ENCODE measurements at places on chromosomes 5 and 9.

DNA sequence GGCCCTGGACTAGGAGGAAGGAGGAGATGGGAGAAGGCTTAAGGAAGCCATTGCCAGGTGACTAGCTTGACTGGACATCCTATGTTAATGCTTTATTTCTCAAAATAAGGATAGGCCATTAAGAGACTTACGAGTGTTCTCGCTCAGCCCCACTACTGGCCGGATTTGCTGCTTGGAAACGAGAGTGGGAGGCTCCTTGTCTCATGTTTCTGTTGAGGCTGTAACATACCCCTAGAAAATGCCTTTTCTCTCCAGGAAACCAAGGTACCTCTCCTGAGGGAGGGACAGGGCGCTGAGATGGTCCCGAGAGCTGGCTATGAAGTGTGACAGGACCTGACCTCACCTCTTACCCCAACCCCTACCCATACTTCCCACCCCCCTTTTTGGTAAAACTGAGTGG, 60.0 kb downstream of the RALGPS1 start:
- DNase-seq: no peak

GRCh38 chr5:94562327-94562971, 56.0 kb downstream of the KIAA0825 start:
- no peak for DNase-seq

DNA sequence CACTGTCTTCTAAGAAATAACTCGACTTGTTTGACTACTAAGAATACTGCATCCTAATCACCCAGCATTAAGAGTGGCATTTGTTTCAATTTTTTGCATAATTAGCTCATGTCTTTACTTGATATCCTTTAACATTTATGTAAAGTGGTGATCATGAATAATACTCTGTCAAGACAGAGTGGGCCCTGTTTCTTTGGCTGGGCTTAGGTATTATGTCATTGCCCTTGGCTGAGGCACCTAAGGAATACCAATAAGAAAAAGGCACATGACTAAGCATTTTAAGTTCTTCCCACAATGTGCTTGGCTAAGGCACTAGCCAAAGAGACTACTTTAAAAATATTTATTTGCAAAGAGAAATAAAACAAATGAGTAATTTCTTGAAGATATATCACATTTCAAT, 308.1 kb downstream of the CTNND2 start:
- DNase-seq: no peak

- no peak for DNase-seq
Observed at GRCh38 chr5:6733411-6734242, 20.4 kb downstream of the TENT4A start.

DNA sequence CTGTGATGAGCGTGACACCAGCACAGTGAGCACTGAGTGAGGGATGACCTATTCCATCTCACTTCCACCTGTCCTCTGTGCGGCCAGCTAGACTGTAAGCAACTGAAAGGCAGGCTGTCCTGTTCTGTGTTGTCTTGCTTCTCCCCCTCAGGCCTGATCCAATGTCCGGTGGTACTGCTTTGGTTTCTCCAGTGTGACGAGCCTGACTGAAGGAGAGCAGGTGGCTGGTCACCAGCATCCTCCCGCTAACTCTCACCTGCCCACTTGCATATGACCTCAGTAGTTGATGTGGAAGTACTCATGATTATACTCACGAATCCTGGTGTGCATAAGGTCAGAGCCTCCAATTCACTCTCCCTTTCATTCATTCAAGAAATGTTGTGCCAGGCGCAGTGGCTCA, 2.4 kb upstream of the SLC27A4 start:
- DNase-seq: no peak

DNA sequence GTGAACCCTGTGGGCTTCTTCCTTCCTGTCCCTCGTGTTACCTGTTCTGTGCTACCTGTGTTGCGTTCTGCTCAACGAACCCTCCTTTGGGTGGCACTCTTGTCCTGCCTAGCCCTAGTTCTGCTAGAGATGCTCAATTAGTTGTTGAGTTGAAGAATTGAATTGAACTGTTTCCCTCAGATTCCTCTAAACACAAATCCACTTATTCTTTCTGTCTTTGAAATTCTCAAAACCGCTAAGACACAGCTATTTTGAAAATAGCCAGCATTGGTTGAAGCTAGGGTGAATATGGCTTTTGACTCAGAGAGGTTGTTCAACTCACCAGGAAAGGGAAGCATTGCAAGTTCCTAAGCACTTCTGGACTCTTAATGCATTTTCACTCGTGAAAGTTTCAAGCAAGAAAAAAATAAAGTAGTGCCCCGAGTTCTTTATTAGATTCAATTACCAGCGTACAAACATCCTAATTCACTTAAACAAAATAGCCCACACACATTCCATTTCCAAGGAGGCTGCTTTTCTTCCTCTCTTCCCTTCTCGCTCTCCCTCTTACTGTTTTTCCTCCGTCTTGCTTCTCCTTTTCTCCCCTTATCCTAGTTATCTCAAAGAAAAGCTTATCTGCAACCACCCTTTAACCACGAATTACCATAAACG, 642 bp upstream of the ITGA1 start:
- no peak for DNase-seq

GRCh38 chr5:150912312-150912814, 7.6 kb upstream of the ZNF300 start:
- DNase-seq: no peak

DNA sequence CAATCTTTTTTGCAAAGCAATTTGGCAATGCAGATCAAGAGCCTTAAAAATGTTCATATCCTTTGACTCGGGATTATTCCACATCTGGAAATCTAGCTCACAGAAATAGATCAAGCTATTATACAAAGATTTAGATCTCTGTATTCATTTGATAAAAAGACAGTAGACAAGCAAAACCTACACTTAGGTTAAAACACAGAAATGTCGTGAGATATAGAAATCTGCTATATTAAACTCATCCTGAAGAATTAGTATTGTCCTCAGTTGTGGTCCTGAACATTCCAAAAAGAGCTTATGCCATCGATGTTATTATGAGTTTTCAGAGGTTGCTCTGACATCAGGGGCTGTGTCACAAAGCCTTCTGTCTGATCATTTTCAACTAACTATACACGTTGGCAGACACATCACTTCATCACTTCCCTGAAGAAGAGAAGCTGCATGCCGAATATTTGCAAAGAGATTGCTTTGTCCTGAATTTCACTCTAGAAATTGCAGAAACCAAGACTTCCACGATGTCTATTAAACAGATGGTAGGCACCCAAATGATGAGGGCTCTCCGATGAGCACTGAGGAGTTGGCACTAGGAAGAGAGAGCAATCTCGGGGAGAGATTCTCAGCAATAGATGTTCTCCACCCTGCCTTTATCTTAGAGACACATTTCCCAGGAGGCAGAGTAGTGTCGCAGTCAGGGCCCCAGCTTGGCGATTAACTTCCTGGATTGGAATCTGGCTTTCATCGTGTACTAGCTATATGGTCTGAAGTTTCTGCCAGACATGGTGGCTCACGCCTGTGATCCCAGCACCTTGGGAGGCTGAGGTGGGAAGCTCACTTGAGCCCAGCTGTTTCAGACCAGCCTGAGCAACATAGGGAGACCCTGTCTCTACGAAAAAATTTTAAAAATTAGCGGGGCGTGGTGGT, 1.9 kb upstream of the UBTD2 start:
- DNase-seq: no peak

GRCh38 chr9:1156794-1157550, 106.8 kb downstream of the DMRT2 start:
- DNase-seq: no peak

GRCh38 chr9:115374724-115375268, 256.8 kb upstream of the TNC start:
- no peak for DNase-seq

GRCh38 chr9:33107762-33108161, 31.3 kb upstream of the SMU1 start:
- no peak for DNase-seq

DNA sequence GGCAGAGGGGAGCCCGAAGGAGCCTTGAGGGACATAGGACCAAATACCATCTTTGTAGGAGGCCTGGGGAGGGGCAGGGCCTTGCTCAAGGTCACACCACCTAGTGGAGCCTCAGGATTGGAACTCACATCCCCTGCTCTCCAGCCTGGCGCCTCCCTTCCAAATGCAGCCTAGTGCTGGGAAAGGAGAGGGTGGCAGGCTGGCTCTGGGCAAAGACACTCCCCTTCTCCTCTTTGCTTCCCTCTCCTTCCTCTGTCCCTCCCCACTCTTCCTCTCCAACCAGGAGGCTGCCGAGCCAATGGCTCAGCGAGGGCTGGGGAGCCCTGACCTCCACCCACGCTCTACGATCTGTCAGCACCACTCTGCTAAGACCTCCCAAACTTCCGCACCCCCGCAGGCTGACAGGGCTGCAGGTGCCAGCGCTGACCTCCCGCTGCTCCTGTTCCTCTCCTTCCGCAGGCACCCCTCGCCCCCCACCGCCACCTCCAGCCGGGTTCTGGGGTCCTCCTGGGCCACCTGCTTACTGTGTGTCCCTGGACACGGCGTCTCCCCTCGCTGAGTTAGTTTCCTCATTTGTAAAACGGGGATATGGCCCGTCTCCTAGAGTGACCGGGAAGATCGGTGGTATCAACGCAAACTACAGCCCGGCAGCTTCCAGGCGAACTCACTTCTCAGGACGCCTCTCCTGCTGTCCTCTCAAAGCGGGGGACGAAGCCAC, 52.9 kb downstream of the C9orf50 start:
- no peak for DNase-seq

DNA sequence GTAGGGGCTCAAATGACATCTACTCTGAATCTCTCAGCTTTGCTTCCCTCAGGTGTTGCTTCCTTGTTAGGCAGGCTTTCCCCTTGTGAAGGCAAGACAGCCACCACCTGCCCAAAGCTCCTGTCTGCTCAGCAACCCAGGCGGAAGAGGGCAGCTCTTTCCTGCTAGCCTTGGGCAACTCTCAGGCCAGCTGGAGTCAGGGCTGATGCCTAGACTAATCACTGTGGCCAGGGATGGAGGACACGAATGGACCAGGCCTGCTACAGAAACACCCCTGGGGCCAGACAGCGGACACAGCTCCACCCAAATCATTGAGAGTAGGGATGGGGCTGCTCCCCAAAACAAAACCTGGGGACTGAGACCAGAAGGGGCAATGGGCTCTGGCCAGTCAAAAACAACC, 138.0 kb downstream of the MTX3 start:
- DNase-seq: no peak

GRCh38 chr5:172694541-172694940, 53.5 kb downstream of the NEURL1B start:
- no peak for DNase-seq

- no peak for DNase-seq
Observed at GRCh38 chr5:80165452-80165851, 90.4 kb downstream of the SERINC5 start.

DNA sequence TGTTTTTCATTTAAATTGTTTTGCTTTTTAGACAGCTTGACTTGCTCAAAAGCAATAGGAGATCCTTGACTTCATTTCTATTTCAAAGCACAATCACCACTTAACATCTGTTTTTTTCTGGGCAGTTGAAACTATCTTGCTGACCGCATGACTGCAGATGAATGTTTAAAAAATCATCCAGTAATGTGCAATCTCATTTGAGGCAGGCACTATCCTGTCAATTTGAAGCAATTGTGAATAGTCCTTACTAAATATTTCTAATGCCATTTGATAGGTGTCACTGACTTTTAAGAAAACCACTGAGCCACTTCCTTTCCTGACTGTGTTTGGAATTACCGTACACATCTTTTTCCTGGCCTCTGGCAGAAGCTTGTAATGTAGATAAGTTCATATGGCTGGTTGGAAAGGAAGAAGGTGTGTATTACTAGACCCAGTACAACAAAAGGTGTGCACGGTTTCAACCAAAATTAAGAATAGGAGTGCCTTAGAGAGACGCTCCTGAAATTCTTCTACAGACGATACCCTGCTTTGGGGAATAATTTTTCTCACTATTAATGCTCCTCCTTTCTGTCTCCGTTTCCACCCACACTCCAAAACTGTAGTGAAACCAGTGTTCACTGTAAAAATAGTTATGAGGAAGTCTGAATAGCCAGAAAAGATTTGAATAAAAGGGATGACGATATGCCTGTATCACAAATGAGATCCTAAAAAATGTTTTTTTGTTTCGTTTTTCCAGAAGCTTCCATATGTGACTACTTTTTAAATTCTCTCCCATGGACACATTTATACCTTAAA, 136.7 kb upstream of the MOCS2 start:
- no peak for DNase-seq

DNA sequence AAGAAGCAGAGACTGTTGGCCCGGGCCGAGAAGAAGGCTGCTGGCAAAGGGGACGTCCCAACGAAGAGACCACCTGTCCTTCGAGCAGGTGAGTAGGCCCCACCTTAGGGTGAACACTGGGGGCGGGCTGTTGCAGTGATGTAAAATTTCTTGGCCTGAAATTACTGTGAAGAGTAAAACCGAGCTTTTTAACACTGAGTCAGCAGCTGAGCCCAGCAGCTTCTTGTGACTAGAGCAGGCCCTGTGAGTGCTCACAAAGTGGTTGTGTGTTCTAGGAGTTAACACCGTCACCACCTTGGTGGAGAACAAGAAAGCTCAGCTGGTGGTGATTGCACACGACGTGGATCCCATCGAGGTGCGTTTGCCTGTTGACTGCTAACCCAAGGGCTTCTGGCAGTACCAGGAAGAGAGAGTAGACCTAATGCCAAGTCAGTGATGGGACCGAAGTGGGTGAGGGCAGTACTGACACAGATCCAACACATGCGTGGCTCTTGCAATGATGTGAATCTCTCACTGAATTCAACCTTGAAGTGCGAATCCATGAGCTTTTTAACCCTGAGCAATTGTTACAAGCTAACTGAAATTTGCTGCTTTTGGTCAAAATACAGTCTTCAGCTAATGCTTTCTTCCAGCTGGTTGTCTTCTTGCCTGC, 2.1 kb downstream of the RPL7A start:
- DNase-seq: no peak

- DNase-seq: no peak
Observed at GRCh38 chr9:94980947-94981722, 254.6 kb downstream of the AOPEP start.

DNA sequence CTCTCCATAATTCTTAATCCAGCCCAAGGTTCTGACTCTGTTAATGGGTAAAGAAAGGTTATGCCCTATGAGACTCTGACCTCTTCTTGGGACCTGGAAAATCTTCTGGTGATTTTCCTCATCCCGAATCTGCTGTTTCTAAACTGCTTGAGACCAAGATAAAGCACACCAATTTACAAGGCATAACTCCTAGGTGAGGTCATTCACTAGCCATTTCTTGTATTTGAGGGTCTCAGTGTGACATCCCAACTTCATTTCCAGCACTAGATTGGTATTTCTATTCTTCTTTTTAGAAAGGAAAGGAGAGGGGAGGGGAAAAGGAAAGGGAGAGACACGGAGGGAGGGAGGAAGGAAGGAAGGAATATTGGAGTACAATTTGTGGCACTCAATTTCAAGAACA, 51.6 kb downstream of the SLC1A1 start:
- DNase-seq: no peak

GRCh38 chr5:168947212-168947868, 353.6 kb downstream of the SLIT3 start:
- DNase-seq: no peak

GRCh38 chr5:157290156-157290980, 24.4 kb downstream of the CYFIP2 start:
- DNase-seq: no peak

GRCh38 chr5:669842-670395, 23.2 kb downstream of the TPPP start:
- DNase-seq: no peak

GRCh38 chr5:125129151-125129806, 382.8 kb upstream of the ZNF608 start:
- DNase-seq: no peak

Data from stimulated activated CD8-positive, alpha-beta memory T cell treated with anti-CD3 and anti-CD28 coated beads, Interleukin-15, amount 100 ng/mL, for 4 hours (primary cell).